Activated CD8-positive, alpha-beta T cell treated with anti-CD3 and anti-CD28 coated beads, Interleukin-2, amount 10 ng/mL, durations not matched to agents 7 days and 5 days (primary cell): ENCODE measurements at places on chromosomes 4 and X. TPM values are rescaled to one million over a fixed set of nuclear protein-coding genes. Genes with fewer than 3 reads are reported as not detected.

The RAB40A gene
- not detected for total RNA-seq

The VCX3A gene
- not detected for total RNA-seq

The ASB12 gene
- total RNA-seq, result not detected

The XK gene
- total RNA-seq, result not detected

The GAGE12E gene
- total RNA-seq, result not detected

The POLN gene
- total RNA-seq, result 2.5 TPM

The DIAPH2 gene
- total RNA-seq, result 14.4 TPM

The PAQR3 gene
- 16.2 TPM for total RNA-seq

The POF1B gene
- total RNA-seq, result not detected

DNA sequence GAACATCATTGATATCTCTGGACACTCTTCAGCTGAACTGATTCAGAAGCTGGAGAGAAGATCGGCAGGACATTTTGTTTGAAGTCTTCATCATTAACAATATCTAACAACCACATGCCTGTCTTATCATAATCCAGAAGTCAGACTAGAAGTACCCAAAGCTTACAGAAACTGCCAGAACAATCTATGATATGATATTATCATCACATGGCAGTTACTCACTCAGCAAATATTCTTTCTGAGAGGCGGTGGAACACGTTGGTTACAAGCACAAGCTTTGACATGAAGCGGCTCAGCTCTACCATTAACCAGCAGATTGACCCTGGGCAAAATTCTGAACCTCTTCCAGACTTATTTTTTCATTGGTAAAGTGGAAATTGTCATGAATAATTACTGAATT is 69.4 kb upstream of the KIT start:
- DNase-seq, result no peak

DNA sequence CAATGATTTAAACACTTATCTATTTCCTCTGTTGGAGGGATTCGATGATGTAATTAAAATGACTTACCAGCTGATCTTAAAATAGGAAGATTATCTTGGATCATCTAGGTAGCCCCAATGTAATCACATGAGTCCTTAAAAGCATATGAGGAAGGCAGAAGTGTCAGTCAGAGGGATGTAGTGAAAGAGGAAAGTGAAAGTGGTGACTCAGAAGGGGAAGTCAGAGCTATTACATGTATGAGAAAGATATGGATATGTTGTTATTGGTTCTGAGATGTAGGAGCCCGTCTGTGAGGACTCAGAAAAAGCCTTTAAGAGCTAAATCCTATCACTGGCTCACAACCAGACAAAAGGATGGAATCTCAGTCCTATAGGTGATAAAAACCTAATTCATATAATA is 456.4 kb downstream of the DACH2 start:
- no peak for DNase-seq

DNA sequence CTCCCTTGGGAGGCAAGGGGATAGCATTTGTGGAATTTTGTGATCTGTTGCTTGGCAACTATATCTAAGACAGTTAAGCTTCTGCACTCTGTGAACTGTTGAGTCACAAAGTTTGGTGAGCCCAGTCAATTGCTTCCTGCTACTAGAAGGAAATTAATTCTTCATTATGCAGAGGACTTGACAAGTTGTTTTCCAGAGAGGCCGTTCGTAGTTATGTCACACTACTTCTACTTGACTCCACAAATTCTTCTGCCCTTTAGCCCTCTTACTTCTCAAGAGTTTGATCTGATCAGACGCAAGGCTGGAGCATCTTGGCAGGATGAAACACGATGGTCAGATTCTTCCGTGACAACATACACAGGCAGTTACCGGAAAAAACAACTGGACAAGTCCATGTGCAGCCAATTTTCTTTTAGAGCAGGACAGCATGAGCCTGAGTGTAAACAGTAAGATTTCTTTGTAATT is at the start of gene C4orf51:
Gene C4orf51 (plus strand): TSS at position 156 of the 465 bp plus-strand sequence. CDS start 58 bp downstream, at position 214.
- DNase-seq, result no peak

DNA sequence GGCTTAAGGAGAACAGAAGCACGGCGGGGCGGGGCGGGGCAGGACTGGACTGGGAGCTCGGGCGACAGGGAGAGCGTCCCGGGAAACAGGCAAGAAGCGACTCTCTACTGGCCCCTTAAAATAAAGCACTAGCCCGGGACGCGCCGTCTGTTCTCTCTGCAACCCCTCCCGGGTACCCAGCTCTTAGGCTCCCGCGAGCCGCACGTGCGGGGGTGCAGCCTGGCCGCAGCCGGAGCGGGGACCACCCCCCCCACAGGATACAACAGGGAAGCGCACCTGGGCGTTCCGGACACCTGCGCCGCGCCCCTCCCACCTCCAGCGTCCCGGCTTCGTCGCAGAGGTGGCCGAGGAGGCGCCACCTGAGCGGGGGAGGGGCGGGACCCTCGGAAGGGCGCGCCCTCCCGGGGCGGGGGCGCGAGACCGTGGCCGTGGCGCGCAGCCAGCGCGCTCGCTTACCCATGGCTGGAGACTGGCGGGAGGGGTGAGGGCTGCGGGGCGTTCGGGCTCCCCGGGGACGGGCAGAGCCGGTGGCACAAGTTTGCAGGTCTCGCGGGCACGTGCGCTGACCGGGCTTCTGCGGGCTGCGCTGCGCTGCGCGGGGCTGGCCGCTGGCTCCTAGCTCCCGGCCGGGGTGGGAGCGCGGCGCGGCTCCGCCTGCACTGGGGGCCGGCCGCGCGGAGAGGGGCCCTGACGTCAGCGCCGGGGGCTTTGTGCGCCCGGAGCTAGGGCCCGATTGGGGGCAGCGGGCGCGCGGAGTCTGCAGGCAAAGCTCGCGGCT is 91.5 kb downstream of the GEMIN8 start:
- DNase-seq, result no peak

- DNase-seq, result no peak
Measured at GRCh38 chr4:73520821-73521220, 39.3 kb downstream of the AFM start.

DNA sequence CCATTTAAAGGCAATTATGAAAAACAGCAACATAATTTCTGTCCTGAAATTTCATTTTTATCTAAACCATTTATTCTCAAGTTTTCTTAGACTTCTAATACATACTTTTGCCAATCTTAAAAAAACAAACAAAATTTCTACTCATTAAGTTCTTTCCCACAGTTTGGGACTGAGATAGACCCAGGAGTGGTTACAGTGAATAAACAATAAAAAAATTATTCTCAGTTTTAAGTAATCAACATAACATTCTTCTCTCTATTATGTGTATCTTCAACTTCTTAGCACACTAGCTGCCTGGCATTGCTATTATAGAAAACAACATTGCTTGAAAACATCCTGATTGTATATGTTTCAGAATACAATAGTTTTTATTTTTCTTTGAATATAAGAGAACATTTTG is 532.8 kb downstream of the IL15 start:
- no peak for DNase-seq

GRCh38 chr4:95676190-95676589 is 127.4 kb upstream of the UNC5C start:
- no peak for DNase-seq

DNA sequence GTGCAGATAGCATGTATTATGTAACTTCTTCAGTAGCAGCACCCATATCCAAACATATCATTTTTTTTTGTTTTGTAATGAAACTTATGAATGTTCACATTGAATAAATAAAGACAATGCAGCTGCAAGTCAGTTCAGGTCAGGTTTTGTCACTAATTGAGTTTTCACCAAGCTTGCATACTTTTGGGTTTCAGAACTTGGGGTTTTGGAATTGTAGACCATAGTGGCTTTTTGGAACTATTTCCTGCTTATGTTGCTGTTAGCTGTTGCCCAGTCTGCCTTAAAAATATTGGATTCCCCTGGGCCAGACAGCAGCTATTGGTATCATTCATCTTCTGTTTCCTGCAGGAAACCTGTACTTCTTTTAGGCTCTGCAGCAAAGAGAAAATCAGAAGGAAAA is 113.4 kb upstream of the LIMCH1 start:
- no peak for DNase-seq

GRCh38 chrX:9252182-9252581 is 212.7 kb upstream of the TBL1X start:
- DNase-seq, result no peak

DNA sequence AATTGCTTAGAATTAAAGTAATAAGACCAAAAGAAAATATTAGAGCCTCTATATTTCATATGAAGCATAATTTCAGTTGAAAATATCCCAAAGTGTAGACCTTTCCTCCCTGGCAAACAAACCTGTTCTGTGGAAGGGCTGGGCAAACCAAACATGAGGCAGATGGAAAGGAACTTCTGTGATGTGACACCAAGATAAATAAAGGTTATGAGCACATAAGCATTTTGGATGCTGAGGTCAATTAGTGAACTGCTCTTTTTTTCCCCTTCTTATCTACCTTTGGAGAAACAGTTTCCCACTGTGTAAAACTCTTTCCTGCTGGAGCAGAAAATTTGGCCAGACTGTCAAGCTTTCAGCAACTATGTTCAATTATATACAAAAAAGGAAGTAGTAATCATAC is 109.6 kb upstream of the STIM2 start:
- DNase-seq, result no peak

DNA sequence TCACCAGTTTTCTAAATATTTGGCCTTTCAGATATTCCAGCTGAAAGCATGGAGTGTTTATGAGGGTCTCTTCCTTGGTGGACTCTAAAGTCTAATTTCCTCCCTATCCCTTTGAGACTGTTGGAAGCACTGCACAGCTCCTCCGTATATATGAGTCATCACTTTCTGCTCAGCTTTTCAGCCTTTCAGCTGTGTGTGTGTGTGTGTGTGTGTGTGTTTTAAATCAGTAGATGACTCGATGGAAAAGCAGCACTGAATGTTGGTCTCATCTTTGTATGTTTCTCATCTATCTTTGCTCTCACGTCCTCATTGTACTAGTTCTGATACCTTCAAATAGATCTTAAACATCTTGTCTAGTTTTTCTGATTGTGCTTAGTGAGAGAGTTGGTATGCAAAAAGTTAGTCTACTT is 81.6 kb downstream of the ZFX start:
- no peak for DNase-seq

DNA sequence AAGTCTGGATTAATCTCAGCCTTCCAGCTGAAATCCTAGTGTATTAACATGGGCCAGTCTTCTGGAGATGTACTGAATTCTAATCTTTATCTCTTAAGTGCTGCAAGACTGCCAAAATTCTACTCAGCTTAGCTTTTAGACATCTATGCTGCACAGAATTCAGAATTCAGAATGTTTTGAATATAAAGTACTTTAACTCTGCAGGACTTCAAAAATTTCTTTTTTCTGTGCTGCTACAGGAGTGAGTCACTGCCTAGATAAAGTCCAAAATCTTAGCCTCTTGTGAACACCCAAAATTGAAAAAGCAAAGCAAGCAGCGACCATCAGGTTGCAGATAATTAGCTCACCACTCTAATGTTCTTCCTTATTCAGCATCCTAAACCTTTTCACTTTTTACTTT is 1092.6 kb upstream of the PCDH10 start:
- no peak for DNase-seq

DNA sequence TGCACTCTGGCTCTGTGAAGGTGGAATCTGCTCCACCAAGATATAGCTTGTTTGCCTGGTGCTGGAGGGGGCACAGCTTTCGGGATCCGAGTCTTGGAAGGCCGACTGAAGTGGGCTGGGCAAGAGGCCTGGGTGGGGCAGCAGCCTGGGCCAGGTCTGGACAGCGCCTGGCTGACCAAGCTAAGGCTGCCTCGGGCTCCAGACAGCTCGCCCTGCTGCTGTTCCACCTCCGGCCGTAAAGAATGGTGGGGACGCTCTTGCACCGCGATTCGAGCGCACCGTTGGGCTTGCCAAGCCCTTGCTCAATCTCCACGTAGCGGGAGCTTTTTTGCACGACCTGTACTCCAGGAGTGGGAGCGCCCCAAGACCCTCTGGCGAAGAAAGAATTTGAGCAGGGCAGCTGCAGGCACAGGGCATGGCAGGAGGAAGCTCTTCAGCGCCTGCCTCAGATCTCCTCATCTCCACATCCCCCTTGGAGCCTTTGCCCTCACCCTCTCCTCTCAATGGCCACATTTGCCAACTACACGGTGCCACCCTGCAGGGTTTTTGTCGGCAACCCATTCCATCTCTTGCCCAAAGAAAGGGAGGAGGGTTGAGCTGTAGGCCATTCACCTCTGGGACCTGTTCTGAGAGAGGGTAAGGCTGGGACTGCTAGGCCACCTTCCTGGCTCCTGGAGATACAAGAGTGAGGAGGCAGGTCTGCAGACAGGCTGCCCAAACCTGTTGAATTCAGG is 18.9 kb downstream of the CNGA2 start:
- DNase-seq, result peak; percentile 24

DNA sequence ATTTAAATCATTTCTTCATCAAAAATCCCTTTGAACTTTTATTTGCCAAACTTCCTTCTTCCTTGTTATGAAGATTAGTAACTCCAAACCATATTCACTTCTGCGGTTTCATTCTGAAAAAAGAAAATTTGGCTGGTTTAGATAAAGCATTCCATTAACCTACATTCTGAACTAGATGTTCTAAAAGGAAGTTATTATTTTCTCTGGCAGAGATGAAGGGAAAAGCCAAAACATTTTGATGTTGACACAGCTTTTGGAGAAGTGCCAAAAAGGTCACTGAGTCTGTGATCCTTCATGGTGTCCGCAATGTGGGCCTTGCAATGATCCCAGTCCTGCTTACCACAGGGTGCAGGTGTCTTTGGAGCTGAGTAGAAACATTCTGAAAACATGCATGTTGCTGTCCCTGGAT is 36.0 kb downstream of the CXCL8 start:
- no peak for DNase-seq

- DNase-seq, result no peak
Measured at GRCh38 chrX:97968376-97969163, 1084.9 kb downstream of the RPA4 start.

GRCh38 chrX:127568691-127569090 is 483.5 kb downstream of the ACTRT1 start:
- DNase-seq, result no peak

DNA sequence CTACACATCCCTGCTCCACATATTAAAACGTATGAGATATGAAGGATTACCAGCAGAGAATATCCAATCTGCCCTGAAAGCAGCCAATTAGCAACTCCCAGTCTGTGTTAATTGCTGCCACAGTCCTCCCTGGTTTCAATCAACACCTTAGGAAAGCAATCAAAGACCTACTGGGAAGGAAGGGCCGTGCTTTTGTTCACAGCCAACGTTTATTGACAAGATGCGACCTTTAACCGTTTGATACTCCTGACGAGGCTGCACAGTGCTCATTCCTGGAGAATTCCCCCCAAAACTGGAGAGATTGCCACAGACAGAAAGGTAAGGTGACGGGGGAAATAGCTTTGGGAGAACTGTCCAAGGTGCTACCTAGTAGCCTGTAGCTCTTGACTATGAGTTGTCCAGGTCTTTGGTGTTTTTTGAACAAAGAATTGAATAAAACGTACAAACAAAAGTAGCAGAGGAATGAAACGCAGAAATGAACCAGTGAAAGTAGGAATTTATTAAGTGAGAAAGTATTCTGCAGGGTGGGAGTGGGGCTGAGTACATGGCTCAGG is 596.5 kb downstream of the NLGN4X start:
- DNase-seq, result no peak

GRCh38 chr4:39626261-39626660 is 12.4 kb downstream of the SMIM14 start:
- DNase-seq, result no peak

- DNase-seq, result no peak
Measured at GRCh38 chrX:43664708-43665107, 8.6 kb downstream of the MAOA start.
